Right cardiac atrium (tissue), 5 donors: ENCODE measurements at places on chromosomes 4 and X.

GRCh38 chr4:137608085-137608484, 75.8 kb upstream of the PCDH18 start:
- DNase-seq, result no peak

DNA sequence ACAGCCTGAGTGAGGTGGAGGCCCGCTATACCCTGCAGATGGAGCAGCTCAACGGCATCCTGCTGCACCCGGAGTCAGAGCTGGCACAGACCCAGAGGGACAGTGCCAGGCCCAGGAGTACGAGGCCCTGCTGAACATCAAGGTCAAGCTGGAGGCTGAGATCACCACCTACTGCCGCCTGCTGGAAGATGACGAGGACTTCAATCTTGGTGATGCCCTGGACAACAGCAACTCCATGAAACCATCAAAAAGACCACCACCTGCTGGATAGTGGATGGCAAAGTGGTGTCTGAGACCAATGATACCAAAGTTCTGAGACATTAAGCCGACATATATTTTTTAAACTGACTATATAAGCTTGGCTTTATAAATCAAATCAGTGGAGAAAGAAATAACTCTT, 73.3 kb upstream of the HHIP start:
- DNase-seq, result no peak

- no peak for DNase-seq
Observed at GRCh38 chr4:98399915-98400314, 138.7 kb downstream of the RAP1GDS1 start.

DNA sequence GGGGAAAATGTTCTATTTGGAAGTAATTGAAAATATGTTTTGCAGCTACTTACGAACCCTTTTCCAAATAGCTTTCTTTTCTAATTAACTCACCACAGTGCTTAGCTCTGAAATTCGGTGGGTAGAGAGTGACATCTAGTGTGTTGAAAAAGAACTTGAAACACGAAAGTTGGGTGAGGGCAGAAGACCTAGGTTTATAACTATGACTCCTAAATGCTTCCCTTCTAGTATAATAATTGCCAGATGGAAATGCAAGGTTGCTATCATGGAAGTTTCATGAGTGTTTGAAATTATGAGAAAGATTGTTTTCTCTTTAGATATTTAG, 77.3 kb upstream of the NOCT start:
- no peak for DNase-seq

- DNase-seq, result no peak
Observed at GRCh38 chrX:29478336-29479069, 736.9 kb upstream of the MAGEB2 start.

GRCh38 chrX:119475389-119476101, 7.3 kb downstream of the SLC25A5 start:
- no peak for DNase-seq

- DNase-seq, result no peak
Observed at GRCh38 chr4:114361249-114361648, 237.4 kb upstream of the UGT8 start.

DNA sequence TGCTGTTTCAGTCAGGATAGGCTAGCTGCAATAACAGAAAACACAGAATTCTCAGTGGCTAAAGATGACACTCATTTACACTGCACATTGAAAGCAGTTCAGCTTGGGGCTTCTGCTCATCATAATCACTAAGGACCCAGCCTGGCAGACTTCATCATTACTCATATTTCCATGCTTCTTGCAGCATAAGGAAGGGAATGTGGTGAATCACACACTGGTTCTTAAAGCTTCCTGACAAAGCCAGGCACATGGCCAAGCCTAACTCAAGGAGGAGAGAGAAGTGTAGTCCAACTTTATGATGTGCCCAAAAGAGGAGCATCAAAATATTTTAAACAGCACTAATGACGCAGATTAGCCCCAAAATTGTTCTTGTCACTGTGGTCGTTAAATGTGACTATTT, 186.5 kb downstream of the BANK1 start:
- DNase-seq, result peak; percentile 30
